BE2C (cell line): ENCODE measurements at places on chromosomes 5 and 9.

GRCh38 chr5:89850513-89850865 is 559.1 kb downstream of the CETN3 start:
- DNase-seq: no peak

GRCh38 chr5:112691758-112692157 is 45.9 kb upstream of the APC start:
- peak; percentile 33 for DNase-seq

DNA sequence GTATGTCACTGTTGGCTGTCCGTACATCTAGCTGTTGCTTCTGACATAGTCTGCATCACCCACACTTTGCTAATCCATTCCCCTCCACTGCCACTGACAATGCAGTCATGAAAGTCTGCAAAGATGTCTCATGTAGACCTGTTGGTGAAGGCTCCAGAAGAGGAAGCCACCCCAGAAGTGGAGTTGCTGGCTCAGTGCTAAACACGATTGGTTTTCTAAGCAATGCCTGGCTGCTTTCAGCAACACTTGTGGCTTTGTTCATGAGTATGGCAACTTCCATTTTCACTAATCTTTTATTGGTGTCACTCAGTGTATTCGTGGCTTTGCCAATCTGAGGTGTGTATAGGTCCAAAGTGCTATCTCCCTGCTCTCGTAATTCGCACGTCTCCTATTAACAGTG is 288.1 kb downstream of the GADD45G start:
- DNase-seq: no peak

- no peak for DNase-seq
Measured at GRCh38 chr5:59218424-59219045, 635.7 kb downstream of the RAB3C start.
